ENCODE measurements at places on chromosomes 2 and 18. TPM values are rescaled to one million over a fixed set of nuclear protein-coding genes. Genes with fewer than 3 reads are reported as not detected.
A peak's percentile ranks its signal among the peaks of the same experiment; 100 is the strongest.

GRCh38 chr2:10222-10875 is 36.0 kb downstream of the FAM110C start:
- peaks cover 4% of the 10 kb centered on the region for H3K4me1 ChIP-seq
- peaks cover 2% of the 10 kb centered on the region for H3K27me3 ChIP-seq
- H3K27ac ChIP-seq, result no peak overlapping the region
- H3K4me3 ChIP-seq, result no peak overlapping the region
- no peaks in the 10 kb centered on the region for H3K36me3 ChIP-seq

GRCh38 chr2:46344706-46345105 is 47.5 kb downstream of the EPAS1 start:
- H3K4me3 ChIP-seq, result no peak overlapping the region
- peaks cover 4% of the 10 kb centered on the region for H3K4me1 ChIP-seq
- H3K27me3 ChIP-seq, result peaks cover 14% of the 10 kb centered on the region
- DNase-seq, result no peak

- peaks cover 5% of the 10 kb centered on the region for H3K4me1 ChIP-seq
- no peaks in the 10 kb centered on the region for H3K36me3 ChIP-seq
- no peaks in the 10 kb centered on the region for H3K27me3 ChIP-seq
These were observed 256.1 kb downstream of the ZNF385B start for GRCh38 chr2:179605341-179605740.

DNA sequence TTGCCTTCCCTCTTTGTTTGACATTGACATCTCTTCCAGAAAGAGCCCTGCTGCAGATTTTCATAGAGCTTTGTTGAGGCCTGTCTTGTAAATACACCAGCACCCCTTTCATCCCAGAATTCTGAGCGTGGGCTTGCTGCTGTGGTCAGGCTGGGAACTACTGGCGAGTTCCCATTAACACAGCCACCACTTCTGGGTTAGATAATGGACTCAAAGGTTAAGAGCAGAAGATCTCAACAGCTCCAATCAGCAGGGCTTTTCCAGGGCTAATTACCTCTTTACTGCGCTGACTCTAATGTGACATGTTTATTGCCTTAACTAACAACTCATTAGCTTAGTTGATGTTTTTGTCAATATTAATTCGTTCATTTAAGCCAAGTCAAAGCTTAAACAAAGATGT is 235.9 kb upstream of the BOD1L2 start:
- H3K4me1 ChIP-seq, result peaks cover 2% of the 10 kb centered on the region
- no peak overlapping the region for H3K4me3 ChIP-seq
- no peak overlapping the region for H3K27ac ChIP-seq
- peaks cover 4% of the 10 kb centered on the region for H3K36me3 ChIP-seq

- peak overlapping the region; percentile 93 for H3K4me3 ChIP-seq
- peaks cover 20% of the 10 kb centered on the region for H3K4me1 ChIP-seq
- DNase-seq, result no peak
- peak overlapping the region; percentile 91 for H3K27ac ChIP-seq
These were observed 1.4 kb downstream of the ALMS1 start for GRCh38 chr2:73386894-73387636.

- peaks cover 28% of the 10 kb centered on the region for H3K4me1 ChIP-seq
- H3K27ac ChIP-seq, result no peak overlapping the region
- H3K4me3 ChIP-seq, result no peak overlapping the region
These were observed 34.0 kb upstream of the COL3A1 start for GRCh38 chr2:188940171-188940570.

DNA sequence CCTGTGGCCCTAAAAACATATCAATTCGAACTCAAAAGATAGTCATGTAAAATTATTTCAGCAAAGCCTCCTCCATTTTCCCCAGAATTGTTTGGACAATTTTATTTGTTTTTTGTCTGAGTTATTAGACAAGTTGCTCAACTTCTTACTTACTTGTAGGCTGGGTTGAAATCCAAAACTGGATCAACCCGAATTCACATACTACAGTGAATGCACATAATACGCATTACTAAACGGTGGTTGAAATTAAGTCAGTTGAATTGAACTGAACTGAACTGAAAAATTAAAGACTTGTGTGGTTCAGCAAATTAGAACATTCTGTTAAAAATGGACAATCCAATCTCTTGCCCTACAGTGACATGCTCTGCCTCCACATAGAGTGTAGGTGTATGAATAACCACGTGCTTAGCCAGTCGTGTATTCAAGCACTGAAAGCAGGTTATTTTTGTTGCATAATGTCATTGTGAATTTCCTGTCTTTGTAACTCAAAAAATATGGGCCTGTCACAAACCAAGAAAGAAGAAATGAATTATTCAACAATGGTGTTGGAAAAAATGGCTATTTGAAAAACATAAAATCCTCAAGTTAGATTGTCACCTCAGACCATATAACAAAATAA is 441.0 kb downstream of the TXNL1 start:
- H3K4me3 ChIP-seq, result no peak overlapping the region
- DNase-seq, result no peak
- no peak overlapping the region for H3K27ac ChIP-seq

- no peak for DNase-seq
- H3K4me3 ChIP-seq, result no peak overlapping the region
- H3K27me3 ChIP-seq, result no peaks in the 10 kb centered on the region
- no peak overlapping the region for H3K27ac ChIP-seq
- H3K36me3 ChIP-seq, result peaks cover 7% of the 10 kb centered on the region
These were observed 38.6 kb downstream of the CABLES1 start for GRCh38 chr18:23173912-23174311.

GRCh38 chr2:85839461-85839860 is 49.3 kb downstream of the ST3GAL5 start:
- peaks cover 49% of the 10 kb centered on the region for H3K36me3 ChIP-seq
- DNase-seq, result peak; percentile 67
- H3K4me3 ChIP-seq, result no peak overlapping the region
- no peaks in the 10 kb centered on the region for H3K27me3 ChIP-seq
- no peaks in the 10 kb centered on the region for H3K4me1 ChIP-seq
- H3K27ac ChIP-seq, result no peak overlapping the region

PTPRN gene
- total RNA-seq, result 0.24 TPM

PSMA8 gene
- not detected for total RNA-seq

EMX1 gene
- not detected for total RNA-seq

ALPG gene
- not detected for total RNA-seq

Measured in osteocyte (in vitro differentiated cells).